ENCODE measurements at places on chromosomes 7 and 10.

DNA sequence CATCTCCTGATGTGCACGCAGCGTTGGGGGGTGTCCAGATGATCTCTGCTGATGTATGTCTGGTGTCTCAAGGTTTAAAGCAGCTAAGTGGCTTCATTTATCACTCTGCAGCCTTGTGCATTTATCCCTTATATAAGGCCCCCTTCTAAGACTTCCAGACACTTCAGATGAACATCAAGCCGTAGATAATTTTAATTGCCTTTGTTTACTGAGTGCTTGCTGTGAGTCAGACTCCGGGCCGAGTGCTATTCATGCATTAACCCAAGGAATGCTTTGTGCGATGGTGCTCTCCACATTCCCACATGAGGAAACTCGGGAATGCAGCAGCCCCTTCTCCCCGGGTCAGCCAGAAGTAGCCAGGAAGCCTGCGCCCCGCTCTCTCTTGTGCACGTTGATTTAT is 328.6 kb upstream of the COBL start:
- DNase-seq: no peak

DNA sequence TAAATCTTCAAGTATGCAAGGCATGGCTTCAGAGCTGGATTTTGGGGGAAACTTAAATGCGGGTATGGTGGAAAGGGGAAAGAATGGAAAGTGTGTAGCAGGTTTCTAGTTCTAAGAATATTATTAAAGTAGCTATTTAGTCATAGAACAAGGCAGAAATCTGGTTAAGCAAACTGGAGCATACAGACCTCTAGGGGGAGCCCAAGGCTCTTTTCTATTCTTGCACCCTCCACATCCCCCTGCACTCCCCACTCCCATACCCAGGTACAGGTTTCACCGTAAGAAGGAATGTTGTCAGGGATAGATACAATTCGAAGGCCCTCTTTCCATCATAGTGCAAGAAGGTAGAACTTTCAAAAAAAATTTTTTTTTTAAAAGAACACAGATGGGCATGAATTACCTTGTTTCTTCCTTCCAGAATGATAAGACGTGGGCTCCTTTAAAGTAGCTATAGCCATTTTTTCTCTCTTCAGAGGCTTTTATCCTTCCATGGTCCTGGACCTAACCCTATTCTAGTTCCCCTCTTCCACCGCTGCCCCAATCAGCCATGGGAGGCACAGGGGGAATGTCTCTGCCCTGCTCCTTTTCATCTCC is 41.5 kb upstream of the SMIM30 start:
- no peak for DNase-seq

GRCh38 chr10:121240011-121240410 is 358.2 kb downstream of the FGFR2 start:
- no peak for DNase-seq

DNA sequence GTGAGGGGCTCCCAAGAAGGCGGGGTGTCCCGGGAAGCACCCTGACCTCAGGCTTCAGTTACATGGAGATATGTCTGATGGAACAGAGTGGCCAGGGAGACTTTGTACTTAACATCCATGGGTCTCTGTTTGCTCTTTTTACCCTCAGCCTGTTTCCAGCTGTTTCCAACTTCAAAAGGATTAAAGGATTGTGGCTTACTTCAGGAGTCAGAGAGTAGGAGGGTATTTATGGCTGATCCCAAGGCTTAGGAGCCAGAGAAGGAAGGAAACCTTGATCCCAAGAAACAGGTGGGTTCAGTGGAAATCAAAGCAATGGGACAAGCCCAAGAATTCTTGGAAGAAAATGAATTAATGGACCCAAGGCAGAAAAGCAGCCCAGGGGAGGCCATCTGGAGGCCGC is 37.7 kb upstream of the ZNF438 start:
- DNase-seq: no peak

- DNase-seq: no peak
Observed at GRCh38 chr7:30269490-30269889, 14.9 kb upstream of the ZNRF2 start.

GRCh38 chr10:48638158-48638557 is 33.3 kb upstream of the ARHGAP22 start:
- no peak for DNase-seq

GRCh38 chr10:19169041-19169440 is 120.4 kb downstream of the MALRD1 start:
- no peak for DNase-seq

- no peak for DNase-seq
Observed at GRCh38 chr7:23183279-23184012, 1.6 kb downstream of the NUP42 start.

- no peak for DNase-seq
Observed at GRCh38 chr10:89118091-89118490, 89.0 kb downstream of the CH25H start.

GRCh38 chr7:98323597-98324322 is 42.3 kb downstream of the BRI3 start:
- no peak for DNase-seq

- DNase-seq: no peak
Observed at GRCh38 chr7:25985196-25985595, 166.8 kb upstream of the NFE2L3 start.

DNA sequence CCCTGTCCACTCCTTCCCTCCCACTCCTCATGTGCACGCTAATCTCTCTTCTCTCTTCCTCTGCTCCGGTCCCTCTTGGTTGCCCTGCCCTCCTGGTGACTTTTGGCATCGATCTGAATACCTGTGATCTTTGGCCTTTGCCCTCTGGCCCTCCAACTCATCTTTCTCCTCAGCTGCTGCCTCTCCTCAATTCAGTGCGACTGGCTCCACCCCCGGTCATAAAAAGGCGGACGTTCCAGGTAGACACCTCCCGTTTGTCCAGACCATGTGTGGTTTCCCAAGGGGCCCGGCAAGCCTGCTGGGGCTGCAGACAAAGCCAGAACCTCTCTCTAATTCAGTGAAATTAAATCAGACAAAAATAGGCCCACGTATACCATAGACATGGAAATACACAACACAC is 96.8 kb downstream of the COL13A1 start:
- DNase-seq: no peak

GRCh38 chr7:98128346-98128745 is 21.7 kb downstream of the LMTK2 start:
- DNase-seq: no peak

- DNase-seq: no peak
Observed at GRCh38 chr7:84336303-84336702, 141.7 kb upstream of the SEMA3A start.

DNA sequence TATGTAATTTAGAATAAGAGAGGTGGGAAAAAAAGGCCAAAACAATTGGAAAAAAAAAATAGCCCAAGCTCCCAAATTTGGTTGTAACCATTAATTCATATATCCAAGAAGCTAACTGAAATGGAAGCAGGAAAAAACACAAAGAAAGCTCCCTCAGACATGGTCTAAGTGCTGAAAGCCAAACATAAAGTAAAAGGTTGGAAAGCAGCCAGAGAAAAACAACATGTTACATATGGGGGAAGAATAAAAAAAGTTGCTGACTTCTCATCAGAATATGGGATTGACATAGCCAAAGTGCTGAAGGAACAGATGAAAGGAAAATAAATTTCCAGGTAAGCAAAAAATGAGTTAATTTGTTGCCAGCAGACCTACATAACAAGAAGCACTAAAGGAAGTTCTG is 40.3 kb downstream of the PDZD8 start:
- DNase-seq: no peak

GRCh38 chr7:69276011-69276729 is 322.1 kb upstream of the AUTS2 start:
- DNase-seq: no peak

DNA sequence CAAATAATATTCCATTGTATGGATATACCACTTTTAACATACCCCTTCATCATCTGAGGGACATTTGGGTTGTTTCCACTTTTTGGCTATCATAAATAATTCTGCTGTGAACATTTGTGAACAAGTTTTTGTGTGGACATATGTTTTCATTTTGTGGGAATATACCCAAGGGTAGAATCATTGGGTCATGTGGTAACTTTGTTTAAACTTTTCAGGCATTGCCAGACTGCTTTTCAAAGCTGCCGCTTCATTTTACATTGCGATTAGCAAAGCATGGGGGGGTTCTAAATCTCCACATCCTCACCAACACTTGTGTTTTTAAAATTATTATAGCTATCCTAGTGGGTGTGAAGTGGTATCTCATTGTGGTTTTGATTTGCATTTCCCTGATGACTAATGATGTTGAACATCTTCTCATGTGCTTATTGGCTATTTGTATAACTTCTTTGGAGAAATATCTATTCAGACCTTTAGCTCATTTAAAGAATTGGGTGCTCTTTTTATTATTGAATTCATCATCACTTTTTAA is 8.4 kb upstream of the HHEX start:
- no peak for DNase-seq

- no peak for DNase-seq
Observed at GRCh38 chr7:100584683-100585510, 1.0 kb downstream of the LRCH4 start.

DNA sequence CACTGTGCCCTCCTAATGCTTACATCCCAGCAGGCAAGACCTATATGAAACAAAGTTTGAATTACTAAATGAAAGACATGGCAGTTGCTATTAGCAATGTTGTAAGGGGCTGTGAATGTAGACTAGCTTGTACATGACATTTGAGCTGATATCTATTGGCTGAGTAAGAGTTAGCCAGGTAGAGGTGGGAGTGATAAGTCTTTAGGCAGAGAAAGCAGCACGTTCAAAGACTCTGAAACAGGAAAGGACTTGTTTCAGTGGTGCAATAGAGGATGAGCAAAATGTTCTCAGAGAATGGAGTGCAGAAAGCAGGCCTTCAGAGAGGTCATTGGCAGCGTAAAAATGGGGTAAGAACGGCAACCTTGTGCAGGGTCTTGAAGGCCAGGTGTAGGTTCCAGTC is 687.6 kb downstream of the AUTS2 start:
- DNase-seq: no peak

GRCh38 chr10:118034791-118035261 is 11.9 kb downstream of the RAB11FIP2 start:
- DNase-seq: no peak

DNA sequence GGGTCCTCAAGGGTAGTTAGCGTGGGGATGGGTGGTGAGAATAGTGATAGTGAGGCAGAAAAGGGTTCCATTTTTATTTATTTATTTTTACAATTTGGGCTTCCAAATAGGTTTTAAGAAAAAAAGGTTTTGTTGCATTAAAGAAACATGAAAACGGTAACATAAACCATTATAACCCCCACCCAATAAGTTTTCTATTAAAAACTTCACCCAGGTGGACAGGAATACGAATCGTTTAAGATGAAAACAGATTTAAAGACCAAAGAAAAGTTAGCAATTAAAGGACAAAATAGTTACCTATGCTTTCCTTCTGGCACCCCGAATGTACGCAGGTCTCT is 78.7 kb downstream of the ZFAND4 start:
- no peak for DNase-seq

- DNase-seq: no peak
Observed at GRCh38 chr7:44383566-44383965, 58.2 kb upstream of the CAMK2B start.

DNA sequence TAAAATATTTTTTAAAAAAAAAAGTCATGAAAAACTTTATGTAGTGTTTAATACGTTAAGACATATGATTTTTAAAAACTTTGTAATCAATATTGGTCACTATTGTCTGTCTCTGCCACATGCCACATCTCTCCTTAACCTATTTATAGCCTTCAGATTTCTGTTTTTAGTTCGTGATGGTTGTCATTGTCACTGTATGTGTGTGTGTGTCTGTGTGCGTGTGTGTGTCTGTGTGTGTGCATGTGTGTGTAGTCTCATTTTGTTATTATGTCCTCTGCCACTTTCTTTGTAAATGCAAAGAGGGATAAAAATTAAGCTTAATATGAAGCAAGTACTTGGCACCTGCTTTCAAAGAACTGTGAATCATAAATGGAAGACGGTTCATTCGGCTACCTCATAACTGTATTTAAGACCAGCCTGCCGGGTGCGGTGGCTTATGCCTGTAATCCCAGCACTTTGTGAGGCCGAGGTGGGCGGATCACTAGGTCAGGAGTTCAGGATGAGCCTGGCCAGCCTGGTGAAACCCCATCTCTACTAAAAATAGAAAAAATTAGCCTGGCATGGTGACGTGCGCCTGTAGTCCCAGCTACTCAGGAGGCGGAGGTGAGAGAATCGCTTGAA is 354.0 kb downstream of the ARL4A start:
- DNase-seq: no peak

GRCh38 chr10:117462424-117462792 is 80.1 kb upstream of the EMX2 start:
- no peak for DNase-seq

DNA sequence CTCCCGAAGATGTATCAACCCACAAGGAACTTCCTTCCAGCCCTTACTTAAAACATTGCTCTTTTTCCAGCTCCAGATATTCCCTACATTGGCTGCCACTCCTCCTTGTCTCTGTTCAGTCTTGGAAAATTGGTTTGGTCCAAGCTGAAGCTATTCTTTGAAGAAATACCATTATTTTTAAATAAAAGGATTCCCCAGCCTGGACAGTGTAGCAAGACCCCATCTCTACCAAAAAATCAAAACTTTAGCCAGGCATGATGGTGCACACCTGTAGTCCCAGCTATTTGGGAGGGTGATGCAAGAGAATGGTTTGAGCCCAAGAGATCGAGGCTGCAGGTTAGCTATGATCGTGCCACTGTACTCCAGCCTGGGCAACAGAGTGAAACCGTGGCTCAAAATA is 159.8 kb downstream of the CUX1 start:
- no peak for DNase-seq

GRCh38 chr7:132785870-132786269 is 209.6 kb upstream of the PLXNA4 start:
- no peak for DNase-seq

GRCh38 chr7:122919643-122920181 is 33.5 kb upstream of the CADPS2 start:
- no peak for DNase-seq

- DNase-seq: no peak
Observed at GRCh38 chr7:76272851-76273497, 29.5 kb upstream of the HSPB1 start.

DNA sequence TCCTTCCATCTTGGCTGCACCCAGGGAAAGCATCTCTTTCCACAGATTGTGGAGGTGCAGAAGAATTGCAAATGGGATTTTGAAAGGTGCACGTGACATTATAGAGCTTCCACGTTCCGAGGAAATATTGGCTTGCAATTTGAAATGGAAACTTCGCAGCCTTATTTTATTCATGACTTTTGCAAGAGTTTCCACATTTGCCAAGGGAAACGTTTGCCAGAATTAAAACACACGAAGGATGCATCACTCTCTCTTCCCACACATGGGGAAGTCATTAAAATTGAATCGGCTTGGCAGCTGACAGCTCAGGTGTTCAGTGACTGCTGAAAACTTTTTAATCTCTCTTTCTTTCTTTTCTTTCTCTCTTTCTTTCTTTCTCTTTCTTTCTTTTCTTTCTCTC is 475.4 kb upstream of the IGFBP3 start:
- DNase-seq: no peak

Data from activated T-cell treated with anti-CD3 and anti-CD28 coated beads for 4 hours (primary cell).